ENCODE measurements at places on chromosomes 4 and X.
A peak's percentile ranks its signal among the peaks of the same experiment; 100 is the strongest.

- DNase-seq = no peak
Observed at GRCh38 chrX:15441464-15441863, 51.7 kb downstream of the PIR start.

DNA sequence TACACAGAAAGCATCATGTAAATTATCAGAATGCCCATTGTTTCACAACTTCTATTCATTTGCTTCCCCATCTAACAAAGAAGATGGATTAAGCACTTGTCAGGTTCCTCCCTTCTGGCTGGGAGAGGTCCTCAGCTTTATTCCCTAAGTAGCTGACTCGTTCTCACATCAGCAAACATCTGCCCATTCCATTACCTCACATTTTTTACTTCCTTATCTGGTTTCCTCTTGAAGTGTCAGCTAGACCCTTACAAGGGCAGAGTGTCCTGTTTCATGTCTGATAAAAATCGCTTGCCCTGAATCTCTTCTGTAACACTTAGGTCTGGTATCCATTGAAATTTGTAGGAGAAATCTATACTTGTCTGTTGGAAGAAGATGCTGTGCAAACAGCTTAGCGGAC, 34.7 kb downstream of the TMPRSS11A start:
- no peak for DNase-seq

DNA sequence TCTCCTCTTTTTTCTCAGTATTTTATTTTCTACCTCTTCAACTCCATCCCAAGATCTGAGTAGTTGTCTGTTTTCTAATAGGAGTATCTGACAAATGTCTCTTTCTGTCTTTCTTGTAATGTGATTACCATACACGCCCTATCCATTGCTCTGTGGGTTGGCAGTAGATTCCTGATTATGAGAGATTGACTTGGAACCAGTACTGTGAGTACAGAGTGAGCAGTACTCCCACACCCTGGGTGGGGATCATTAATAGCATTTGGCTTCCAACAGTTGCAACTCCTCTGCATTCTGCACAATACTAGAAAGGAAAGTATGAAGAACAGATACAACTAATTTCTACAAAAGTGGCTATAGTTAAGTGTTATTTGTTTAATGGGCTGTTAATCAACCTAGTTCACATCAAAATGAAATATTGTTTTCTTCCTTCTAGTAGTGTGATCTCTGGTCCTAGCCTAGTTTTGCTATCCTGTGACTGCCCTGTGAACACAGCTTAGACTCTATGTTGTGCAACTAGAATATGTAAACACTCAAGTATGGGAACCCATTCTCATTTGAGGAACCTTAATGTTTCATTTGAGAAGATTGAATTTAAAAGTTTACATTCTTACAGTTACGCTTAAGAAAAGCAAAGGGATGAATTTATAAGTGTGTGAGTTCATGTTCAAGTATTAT, 112.9 kb downstream of the PTPN13 start:
- no peak for DNase-seq

DNA sequence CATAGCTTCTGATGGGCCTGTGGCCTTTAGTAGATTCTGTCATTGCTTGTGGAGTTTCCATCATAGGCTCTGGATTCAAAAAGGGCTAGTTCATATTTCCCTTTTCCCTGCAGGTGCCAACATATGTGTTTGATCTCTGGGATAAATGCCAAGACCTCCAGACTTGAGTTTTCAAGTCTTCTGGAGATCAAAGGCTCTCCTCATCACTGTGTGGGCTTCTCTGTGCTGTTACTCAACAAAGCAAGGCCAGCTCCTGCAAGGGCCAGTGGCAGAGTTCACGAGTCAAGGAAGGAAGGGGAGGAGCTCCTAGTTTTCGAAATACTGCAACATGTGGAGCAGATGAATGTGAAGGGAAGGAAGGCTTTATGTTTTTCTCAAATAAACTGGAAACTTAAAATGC, 62.7 kb upstream of the SCML1 start:
- no peak for DNase-seq

DNA sequence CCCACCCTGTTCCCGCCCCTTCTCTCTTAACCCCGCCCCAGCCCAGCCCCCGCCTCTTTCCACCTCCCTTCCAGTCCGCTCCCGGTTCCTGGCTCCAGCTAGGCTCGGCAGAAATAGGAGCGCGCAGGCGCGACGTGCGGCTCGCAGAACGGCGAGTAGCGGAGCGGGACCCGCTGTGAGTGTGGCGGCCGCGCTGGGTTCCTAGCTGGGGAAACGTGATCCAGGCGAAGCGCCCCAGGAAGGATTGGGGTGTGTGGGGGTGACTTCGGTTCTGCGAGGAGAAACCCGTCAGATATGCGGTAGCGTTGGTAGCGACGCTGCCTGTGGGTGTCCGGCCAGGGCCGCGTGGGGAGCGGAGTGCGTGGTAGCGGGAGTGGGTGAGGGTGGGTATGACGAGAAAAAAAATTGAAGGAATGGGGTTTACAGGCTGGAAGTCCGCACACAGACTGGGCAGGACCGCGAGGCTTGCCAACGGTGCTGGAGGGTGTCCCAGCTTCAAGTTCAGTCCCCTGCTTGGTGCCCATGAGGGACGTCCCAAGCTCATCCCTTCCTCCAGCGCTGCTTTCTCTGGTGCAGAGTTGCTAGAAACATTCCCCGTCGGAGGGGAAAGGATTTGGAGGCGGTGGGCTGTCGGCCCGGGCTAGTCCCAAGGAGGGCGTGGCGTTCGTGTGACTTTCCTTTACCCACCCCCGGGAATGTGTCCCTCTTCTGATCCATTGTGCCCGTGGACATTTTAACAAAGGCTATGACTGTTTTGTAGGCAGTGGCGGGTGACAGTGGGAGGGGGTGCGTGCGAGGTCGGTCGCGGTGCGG, at the start of gene PRRG1:
Gene PRRG1 (plus strand): TSS at position 144 of the 813 bp plus-strand sequence. CDS start 56,886 bp downstream, outside the sequence.
- peak; percentile 84 for DNase-seq

GRCh38 chrX:38664285-38664684, 102.9 kb downstream of the TSPAN7 start:
- peak; percentile 36 for DNase-seq

GRCh38 chr4:84965553-84966381, 723 bp downstream of the WDFY3 start:
- peak; percentile 48 for DNase-seq

- no peak for DNase-seq
Observed at GRCh38 chr4:153004081-153004850, 68.1 kb downstream of the FHDC1 start.

DNA sequence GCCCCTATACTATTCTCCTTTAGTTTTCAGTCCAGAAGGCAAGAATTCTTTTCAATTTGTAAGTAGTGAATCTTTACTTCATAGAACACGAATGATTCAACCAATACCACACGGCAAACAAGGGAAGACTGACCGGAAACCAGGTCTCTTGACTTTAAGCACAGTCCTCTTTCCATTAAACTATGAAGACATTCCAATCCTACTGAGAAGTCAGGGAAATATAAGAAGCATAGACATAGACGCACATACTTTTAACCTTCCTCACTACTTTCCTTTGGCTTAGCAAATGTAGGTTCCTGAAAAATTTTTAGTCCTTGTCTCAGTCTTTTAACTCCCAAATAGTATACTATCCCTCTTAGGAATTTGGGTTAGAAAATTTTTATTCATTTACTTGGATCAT, 9.1 kb downstream of the CHRDL1 start:
- peak; percentile 20 for DNase-seq

- peak; percentile 94 for DNase-seq
Observed at GRCh38 chr4:159435561-159436023, 332.7 kb downstream of the RAPGEF2 start.

DNA sequence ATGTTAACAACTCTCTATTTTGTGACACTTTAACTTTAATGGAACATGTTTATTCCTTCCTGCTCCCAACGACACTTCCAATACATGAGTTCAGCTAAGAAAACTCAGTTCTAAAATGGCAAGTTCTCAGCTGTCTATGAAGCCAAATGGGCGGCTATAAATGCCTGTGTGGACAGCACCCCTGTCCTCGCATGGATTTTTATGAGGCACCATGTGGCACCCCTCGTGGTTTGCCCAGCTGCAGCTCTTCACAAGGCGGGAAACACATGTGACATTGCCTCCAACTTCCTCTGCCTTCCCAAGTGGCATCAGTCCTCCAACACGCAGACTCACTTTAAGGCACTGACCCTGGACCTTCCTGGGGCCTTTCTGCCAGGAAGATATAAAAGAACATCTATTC, 48.0 kb downstream of the SH3RF1 start:
- no peak for DNase-seq

- peak; percentile 29 for DNase-seq
Observed at GRCh38 chr4:173420324-173420752, 21.4 kb upstream of the SCRG1 start.

DNA sequence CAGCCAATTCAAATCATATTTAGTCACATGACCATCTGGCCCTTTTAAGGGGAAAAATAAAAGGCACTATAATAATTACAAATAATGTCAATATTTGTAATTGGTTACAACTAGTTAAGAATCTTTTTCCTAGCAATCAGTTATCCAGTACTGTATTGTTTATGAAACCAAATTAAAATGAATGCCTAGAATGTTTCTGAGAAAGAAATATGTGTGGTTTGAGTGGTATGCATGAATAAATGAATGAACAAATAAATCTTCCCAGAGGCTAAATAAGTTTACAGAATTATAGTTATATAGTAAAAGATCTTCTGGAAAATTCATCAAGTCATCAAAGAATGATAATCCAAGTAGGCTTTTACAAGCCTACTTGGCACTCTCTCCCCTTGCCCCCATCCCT, 55.8 kb upstream of the F8A3 start:
- peak; percentile 0 for DNase-seq

DNA sequence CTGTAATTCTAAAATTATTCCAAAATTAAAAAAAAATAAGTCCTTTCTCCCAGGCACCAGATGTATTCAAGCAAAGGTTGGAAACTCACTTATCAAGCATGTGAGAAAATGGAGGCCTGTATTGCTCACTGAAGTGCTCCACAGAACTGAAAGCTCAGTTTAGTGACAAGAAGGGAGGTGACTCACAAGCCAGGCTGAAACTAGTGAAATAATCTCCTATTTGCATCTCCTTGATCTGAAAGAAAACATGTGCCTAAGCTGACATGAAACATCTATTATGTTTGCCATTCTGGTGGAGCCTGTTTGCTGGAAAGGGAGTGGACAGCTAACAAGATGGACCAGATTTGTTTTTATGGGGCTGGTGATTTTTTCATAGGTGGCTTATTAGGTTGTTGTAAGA, 54.0 kb upstream of the AMELX start:
- peak; percentile 62 for DNase-seq

DNA sequence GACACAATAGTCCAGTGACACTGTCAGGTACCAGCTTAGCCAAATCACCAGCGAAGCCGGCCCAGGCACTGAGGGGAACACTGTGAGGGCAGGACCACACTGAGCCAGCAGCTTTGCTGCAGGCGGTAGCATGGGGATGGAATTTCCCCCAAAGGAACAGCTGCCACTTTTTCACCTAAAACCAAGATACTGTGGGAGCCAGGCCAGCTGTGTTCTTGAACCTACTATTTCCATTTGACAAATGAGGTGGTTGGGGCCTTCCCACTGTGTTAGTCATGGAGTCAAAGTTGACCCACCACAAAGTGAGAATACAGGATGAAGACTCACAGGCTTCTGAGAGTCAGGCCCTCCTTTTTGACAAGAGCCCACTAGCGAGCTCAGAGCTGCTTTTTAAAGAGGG, 70.7 kb upstream of the SH3RF1 start:
- peak; percentile 29 for DNase-seq

GRCh38 chr4:24209906-24210305, 320.1 kb upstream of the PPARGC1A start:
- DNase-seq = no peak

GRCh38 chr4:70619288-70619687, 9.3 kb upstream of the ENAM start:
- DNase-seq = no peak

GRCh38 chrX:112380541-112381278, 298.1 kb upstream of the TRPC5 start:
- DNase-seq = no peak

GRCh38 chr4:152920768-152921167, 15.4 kb upstream of the FHDC1 start:
- DNase-seq = peak; percentile 10

DNA sequence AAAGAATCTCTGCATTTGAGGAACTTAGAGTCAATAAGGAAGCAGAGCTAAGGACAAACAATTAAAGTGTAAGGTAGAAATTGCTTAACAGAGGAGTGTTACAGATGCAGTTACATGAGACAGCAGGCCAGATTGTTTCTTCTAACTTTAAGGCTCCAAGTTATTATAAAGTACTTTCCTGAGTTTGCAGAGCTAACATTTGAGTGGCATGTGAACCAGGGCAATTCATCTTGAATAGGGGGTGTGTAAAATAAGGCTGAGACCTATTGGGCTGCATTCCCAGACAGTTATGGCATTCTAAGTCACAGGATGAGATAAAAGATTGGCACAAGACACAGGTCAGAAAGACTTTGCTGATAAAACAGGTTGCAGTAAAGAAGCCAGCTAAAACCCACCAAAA, 7.6 kb upstream of the LNX1 start:
- DNase-seq = peak; percentile 39

- peak; percentile 98 for DNase-seq
Observed at GRCh38 chr4:38967260-38968095, 64.7 kb downstream of the TMEM156 start.

DNA sequence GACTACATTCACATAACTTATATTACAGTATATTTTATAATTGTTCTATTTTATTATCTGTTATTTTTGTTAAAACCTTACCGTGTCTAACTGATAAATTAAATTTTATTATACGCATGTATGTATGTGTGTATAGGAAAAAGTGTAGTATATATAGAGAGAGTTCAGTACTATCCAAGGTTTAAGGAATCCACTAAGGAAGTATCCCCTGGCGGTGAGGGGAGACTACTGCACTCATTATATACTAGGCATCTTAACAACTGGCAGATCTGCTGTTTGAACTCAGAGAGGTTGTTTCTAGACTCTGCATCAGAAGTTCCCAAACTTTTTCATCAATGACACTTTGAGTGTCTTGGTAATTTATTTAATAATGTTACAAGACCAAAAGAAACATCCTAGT, 70.9 kb downstream of the NDST4 start:
- DNase-seq = no peak
